Adrenal gland (tissue), 19 donors: ENCODE measurements at places on chromosomes 2 and 18.

- no peak for DNase-seq
These were observed 3.7 kb upstream of the SPEG start for GRCh38 chr2:219430633-219431615.

GRCh38 chr2:122543815-122544214 is 788.4 kb downstream of the TSN start:
- no peak for DNase-seq

DNA sequence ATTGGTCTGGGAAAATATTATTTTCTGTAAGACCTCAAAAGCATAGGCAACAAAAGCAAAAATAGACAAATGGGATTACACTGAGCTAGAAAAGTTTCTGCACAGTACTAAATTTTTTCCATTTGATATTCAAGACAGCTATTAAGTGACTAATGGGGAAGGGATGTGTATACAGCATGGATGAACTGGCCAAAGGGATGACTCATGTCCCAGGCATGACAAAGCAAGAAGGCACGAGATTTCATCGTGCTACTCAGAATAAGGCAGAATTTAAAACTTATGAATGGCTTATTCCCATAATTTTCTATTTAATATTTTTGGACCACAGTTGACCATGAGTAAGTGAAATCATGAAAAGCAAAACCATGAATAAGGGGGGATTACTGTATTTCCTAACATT is 1250.1 kb upstream of the GYPC start:
- peak; percentile 34 for DNase-seq

DNA sequence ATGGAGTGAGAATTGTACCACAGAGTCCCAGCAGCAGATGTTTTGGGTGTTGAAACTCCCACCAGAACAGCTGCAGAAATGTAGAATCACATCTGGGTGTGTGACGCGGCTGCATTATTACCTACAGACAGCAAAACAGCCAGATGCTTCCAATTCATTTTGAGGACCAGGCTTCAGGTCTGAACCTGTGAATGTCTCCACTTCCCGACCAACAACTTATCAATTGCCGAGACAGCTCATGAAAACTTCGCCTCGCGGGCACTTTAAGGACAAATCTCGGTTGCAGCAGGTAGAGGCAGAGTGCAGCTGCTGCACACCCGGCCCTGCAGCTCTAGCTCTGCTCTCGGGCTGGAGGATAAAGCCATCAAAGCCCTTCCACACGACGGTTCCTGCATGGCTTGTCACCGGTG is 202.0 kb downstream of the HRH4 start:
- DNase-seq: no peak

DNA sequence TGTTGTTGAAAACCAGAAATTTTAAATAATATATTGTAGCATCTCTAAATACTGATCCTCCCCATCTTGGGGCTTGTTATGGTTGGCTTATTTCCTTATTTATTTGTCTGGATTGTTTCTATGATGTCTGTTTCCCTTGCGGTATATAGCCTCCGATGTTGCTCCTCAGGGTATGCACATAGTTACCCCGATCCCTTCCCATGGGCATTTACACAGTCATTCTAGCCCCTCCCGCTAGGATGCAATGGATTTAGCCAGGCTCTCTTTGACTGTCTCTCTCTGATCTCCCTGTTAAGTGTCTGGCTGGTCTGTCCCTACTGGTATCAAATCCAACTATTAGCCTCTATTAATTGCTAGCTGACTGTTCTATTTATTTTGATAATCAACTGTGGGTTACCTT is 91.8 kb upstream of the CRACDL start:
- no peak for DNase-seq

- DNase-seq: no peak
These were observed 700.4 kb downstream of the LRRTM4 start for GRCh38 chr2:76821731-76822130.

DNA sequence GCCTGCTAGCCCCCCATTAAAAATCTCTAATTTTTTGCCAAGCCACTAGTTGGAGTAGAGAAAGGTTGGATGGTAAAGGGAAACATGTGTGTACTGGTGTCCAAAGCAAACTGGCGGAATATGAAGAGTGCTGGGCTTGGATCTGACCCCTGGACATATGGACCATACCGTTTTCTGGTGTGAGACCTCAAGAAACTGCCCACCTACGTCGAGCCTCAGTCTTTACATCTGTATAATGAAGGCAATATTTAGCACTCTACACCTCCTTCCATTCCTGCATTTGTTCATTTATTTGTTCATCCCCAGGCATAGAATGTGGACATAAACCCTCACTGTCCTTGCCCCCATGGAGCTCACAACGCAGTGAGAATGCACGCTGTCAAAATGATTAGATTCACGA is 142.4 kb downstream of the RHBDD1 start:
- DNase-seq: no peak

DNA sequence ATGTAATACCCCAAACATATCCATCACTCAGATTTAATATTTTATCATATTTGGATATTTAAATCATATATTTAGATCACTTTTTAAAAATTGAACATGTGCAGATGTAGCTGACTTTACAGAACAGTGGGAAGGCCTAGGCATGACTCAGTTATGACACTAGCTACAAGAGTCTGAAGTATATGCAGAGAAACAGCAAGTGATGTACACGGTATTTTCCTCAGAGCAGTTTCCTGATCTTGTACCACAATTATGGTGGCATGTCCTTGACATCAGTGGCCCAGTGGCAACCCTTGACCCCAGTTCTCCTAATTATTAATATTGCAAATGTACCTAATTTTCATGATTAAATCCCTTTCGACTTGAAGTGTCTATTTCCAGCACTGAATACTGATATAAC is 28.2 kb downstream of the CDKL4 start:
- no peak for DNase-seq

DNA sequence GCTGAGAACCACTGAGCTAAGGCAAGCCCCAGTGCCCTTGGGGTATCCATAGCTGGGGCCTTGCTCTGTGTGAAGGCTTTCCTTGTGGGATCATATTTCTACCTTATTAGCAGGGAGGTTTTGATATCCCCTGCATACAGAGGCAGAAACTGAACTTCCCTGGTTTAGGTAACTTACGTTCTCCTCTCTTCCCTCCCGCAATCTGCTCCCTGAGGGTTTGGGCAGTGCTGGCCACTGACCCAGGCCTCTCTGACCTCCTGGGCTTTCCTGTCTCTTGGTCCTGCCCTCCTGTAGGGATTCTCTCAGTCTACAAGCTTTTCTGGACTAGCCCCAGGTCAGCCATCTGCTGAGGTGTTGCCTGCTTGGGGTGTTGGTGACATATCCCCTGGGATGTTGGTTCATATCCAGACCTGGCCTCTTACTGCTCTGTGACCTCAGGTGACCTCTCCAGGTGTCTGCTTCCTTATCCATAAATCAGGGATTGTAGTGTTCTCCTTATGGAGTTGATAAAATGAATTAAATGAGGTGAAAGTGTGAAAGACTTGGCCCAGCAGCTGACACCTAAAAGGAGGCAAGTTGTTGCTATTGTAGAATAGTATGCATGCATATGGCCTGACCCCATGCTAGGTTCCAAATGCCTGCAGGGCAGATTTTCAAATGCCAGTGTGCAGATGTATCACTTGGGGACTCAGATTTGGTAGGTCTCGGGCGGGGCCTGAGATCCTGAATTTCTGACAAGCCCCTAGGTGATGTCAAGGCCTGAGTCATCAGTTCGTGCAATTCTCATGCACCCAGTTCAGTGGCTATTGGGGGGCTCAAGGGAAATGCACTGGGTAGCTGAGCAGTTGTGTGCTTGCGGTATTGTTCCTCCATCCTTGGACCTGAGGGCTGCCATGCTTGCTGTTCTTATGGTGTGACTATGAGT is 106.6 kb downstream of the FHOD3 start:
- DNase-seq: no peak

- no peak for DNase-seq
These were observed 167.2 kb downstream of the TRIB2 start for GRCh38 chr2:12883906-12884305.

GRCh38 chr2:109482361-109482861 is 131.4 kb downstream of the SEPTIN10 start:
- peak; percentile 46 for DNase-seq

DNA sequence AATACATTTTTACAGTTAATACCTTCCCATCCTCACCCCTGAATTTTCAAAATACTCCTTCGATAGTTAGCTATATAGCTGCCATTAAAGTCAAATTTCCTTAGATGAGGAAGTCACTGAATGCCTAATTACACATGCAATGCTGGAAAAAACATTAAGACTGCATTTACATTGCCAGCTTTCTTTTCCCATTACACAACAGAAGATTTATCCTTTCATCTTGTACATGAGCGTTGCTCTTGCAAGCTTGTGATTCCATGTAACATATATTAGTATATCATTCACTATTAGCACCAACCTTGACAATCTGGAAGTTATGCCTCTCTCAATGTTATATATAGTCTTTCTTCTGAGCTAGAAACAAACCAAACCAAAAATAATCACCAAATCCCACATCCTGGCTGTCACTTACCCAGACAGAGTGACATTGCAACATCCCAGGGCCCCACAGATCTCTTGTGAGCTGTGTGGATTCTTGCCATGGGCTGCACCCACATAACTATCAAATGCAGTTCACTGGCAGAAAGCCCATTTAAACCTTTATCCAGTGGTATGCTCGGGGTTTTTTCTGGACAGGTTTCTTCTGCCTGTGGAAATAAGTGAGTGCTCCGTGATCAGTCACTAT is 79.2 kb upstream of the PAPOLG start:
- no peak for DNase-seq

GRCh38 chr2:165698444-165698884 is 95.6 kb downstream of the GALNT3 start:
- DNase-seq: peak; percentile 30

- no peak for DNase-seq
These were observed 547.2 kb upstream of the SETBP1 start for GRCh38 chr18:44133483-44133882.

DNA sequence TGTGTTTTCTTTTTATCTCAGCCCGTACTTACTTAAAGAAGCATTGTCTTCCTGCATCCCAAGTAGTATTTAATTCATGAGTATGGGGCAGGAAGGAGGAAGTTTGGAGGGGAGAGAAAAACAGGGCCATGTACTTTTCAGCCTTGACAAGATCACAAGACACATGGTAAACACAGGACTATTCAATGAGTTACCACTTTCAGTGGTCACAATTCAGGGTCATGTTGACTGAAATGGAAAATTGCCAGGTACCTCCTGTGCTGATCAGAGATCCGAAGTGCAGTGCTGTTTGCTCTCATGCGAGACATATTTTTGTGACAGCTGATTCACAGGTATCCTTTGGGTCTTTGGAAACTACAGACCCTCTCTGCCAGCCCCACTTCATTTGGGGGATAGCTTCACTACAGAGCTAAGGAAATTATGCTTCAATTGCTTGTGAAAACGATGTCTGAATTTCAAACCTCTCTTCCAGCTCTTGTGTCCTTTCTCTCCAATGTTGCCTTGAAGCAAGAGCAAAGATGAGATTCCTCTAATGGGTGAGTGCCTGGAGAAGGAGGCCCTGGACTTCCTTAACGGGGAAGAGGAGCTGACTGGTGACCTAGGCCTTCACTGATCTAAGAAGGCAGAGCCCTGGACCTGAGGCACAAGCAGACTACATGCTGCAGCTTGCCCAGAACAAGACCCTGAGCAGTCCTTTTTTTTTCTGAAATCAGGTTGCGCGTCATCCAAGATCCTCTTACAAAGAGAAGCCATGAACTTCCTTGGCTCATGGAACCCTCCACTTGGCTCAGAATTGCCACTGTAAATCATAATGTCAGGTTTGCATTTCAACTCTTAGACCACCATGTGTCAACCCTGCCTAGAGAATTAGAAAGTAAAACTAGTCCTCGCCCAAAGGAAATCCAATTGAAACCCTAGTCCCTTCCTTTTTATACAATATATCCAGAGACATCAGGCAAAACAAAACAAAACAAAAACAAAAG is 44.1 kb downstream of the EVA1A start:
- no peak for DNase-seq

DNA sequence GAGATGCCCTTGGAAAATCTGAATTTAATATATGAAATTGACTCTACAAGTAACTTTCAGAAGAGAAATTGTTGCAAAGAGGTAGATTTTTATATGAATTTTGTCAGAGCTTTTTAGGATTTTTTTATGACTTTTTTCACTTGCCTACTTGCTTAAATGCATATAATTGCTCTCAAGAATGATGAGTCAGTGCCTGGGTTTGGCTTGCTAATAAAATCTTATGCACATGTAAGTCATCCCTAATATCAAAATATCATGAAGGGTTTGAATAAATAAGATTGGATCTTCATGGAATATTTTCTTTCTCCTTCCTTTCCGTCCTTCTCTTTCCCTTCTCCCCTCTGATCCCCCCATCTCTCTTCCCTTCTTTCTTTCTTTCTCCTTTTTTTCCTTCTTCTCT is 354.1 kb downstream of the TXNL1 start:
- no peak for DNase-seq

- no peak for DNase-seq
These were observed 337.9 kb upstream of the SALL3 start for GRCh38 chr18:78641689-78642231.

- DNase-seq: no peak
These were observed 55.2 kb upstream of the PAX3 start for GRCh38 chr2:222353993-222354392.

DNA sequence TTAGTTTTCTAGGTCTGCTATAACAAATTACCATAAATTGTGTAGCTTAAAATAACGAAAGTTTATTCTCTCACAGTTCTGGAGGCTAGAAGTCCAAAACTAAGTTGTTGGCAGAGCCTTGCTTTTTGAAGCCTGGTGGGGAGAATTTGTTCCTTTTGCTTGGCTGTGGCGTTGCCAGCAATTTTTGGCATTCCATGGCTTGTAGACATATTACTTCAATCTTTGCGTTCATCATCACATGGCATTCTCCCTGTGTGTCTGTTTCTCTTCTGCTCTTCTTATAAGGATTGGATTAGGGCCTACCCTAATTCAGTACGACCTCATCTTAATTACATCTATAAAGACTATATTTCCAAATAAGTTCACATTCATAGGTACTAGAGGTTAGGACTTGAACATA is 217.7 kb downstream of the MBD5 start:
- DNase-seq: no peak

DNA sequence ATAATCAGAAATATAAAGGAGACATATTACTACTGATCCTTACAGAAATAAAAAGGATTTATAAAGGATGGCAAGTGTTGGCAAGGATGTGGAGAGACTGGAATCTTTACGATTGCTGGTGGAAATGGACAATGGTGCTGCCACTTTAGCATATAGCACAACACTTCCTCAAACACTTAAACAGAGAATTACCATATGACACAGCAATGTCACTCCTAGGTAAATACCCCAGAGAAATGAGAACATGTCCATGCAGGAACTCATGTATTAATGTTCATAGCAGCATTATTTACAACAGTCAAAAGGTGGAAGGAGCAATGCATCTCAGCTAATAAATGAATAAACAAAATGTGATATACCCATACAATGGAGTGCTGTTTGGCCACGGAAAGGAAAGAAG is 137.5 kb downstream of the NDUFA10 start:
- no peak for DNase-seq

GRCh38 chr2:112749755-112750559 is 14.5 kb downstream of the CKAP2L start:
- peak; percentile 71 for DNase-seq

DNA sequence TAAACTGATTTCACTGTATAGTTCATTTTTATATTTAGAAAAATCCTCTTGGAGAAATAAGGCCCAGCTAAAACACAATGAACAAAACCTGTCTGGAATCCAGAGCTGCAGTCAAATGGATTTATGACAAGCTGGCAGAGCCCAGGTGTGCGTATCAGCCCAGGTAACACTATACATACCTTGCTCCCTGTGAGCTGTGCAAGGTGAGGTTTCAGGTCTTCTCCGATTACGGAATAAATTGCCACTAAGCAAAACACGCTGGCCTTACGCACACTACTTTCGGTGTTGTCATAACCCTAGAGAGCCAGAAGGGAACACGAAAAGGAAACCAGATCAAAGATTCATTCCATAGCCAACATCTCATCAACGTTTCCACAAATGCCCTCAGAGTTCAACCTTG is 61.9 kb upstream of the TFCP2L1 start:
- no peak for DNase-seq
